ENCODE measurements at places on chromosomes 3 and 15.
A peak's percentile ranks its signal among the peaks of the same experiment; 100 is the strongest.

GRCh38 chr15:70362886-70363285 lies 265.2 kb upstream of the TLE3 start:
- no peaks in the 10 kb centered on the region for H3K27me3 ChIP-seq
- no peaks in the 10 kb centered on the region for H3K4me1 ChIP-seq
- DNase-seq, result no peak
- H3K36me3 ChIP-seq, result no peaks in the 10 kb centered on the region
- no peak overlapping the region for H3K27ac ChIP-seq

GRCh38 chr3:184559336-184559735 lies 2.2 kb upstream of the EPHB3 start:
- no peak overlapping the region for H3K4me3 ChIP-seq
- DNase-seq, result no peak
- H3K27me3 ChIP-seq, result no peaks in the 10 kb centered on the region
- H3K36me3 ChIP-seq, result no peaks in the 10 kb centered on the region
- peaks cover 26% of the 10 kb centered on the region for H3K4me1 ChIP-seq

DNA sequence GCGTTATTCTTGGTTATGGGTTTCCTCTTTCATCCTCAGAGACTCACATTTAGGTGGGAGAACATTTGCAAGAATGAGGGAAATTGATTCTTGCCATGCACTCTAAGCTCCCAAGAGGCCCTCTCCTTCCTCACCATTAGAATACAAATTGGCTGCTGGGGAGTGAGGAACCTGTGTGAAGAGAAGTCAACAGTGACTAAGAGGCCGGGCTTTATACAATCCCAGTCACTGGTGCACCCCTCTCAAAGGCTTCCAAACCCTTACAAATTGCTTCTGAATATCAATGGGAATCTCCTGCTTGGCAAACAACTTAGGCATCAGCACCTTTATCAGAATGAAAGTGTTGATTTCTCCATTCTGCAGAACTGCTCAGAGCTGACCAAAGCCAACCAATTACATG lies 16.5 kb upstream of the RGMA start:
- H3K4me1 ChIP-seq, result no peaks in the 10 kb centered on the region
- no peak for DNase-seq
- no peak overlapping the region for H3K4me3 ChIP-seq
- H3K36me3 ChIP-seq, result no peaks in the 10 kb centered on the region

- no peak for DNase-seq
- no peak overlapping the region for H3K4me3 ChIP-seq
- no peaks in the 10 kb centered on the region for H3K4me1 ChIP-seq
- H3K27me3 ChIP-seq, result no peaks in the 10 kb centered on the region
Measured at GRCh38 chr3:142088522-142088921, 60.8 kb downstream of the TFDP2 start.

GRCh38 chr15:47650564-47650963 lies 66.7 kb upstream of the SEMA6D start:
- no peaks in the 10 kb centered on the region for H3K27me3 ChIP-seq
- H3K36me3 ChIP-seq, result no peaks in the 10 kb centered on the region
- no peaks in the 10 kb centered on the region for H3K4me1 ChIP-seq
- DNase-seq, result no peak
- H3K27ac ChIP-seq, result no peak overlapping the region

GRCh38 chr15:68187559-68187958 lies 17.6 kb downstream of the CALML4 start:
- peaks cover 28% of the 10 kb centered on the region for H3K4me1 ChIP-seq
- peak overlapping the region; percentile 73 for H3K27ac ChIP-seq
- no peak for DNase-seq
- peaks cover 44% of the 10 kb centered on the region for H3K36me3 ChIP-seq

GRCh38 chr3:195849322-195850074 lies 37.8 kb upstream of the MUC4 start:
- no peaks in the 10 kb centered on the region for H3K27me3 ChIP-seq
- peaks cover 14% of the 10 kb centered on the region for H3K4me1 ChIP-seq
- no peak for DNase-seq
- H3K27ac ChIP-seq, result no peak overlapping the region
- H3K36me3 ChIP-seq, result no peaks in the 10 kb centered on the region
- no peak overlapping the region for H3K4me3 ChIP-seq

GRCh38 chr3:16286751-16287543 lies 21.9 kb downstream of the OXNAD1 start:
- no peak for DNase-seq
- H3K27me3 ChIP-seq, result no peaks in the 10 kb centered on the region
- H3K27ac ChIP-seq, result no peak overlapping the region
